ENCODE measurements at places on chromosomes 7 and 10. TPM values are rescaled to one million over a fixed set of nuclear protein-coding genes. Genes with fewer than 3 reads are reported as not detected.

The SLC26A5 gene
- not detected for total RNA-seq

The SFTPA1 gene
- not detected for total RNA-seq

The SBDS gene
- 84.9 TPM for total RNA-seq

The RARRES2 gene
- total RNA-seq, result not detected

The ABCB8 gene
- 38.6 TPM for total RNA-seq

The SLC26A3 gene
- not detected for total RNA-seq

The CRYGN gene
- not detected for total RNA-seq

The SEMA3C gene
- 455 TPM for total RNA-seq

The SUFU gene
- 8.2 TPM for total RNA-seq

The ASB10 gene
- not detected for total RNA-seq

The ITPRID1 gene
- not detected for total RNA-seq

The FAM20C gene
- 54.0 TPM for total RNA-seq

The TMEM72 gene
- not detected for total RNA-seq

The TRIM50 gene
- not detected for total RNA-seq

The CALHM1 gene
- total RNA-seq, result not detected

The PDK4 gene
- under 0.01 TPM for total RNA-seq

The PALD1 gene
- 0.14 TPM for total RNA-seq

The WNT8B gene
- total RNA-seq, result not detected

The RADIL gene
- 1.2 TPM for total RNA-seq

The GBF1 gene
- 71.9 TPM for total RNA-seq

The CDHR1 gene
- total RNA-seq, result under 0.01 TPM

The GATA3 gene
- total RNA-seq, result not detected

The ATRNL1 gene
- 0.97 TPM for total RNA-seq

The TCAF2 gene
- 2.4 TPM for total RNA-seq

The OSBPL3 gene
- total RNA-seq, result 32.1 TPM

The C10orf53 gene
- not detected for total RNA-seq

The OR2A42 gene
- total RNA-seq, result under 0.01 TPM

The VOPP1 gene
- total RNA-seq, result 124 TPM

The BLNK gene
- not detected for total RNA-seq

The DEPP1 gene
- total RNA-seq, result 20.9 TPM

The INA gene
- total RNA-seq, result 0.30 TPM

The SPDYE1 gene
- not detected for total RNA-seq

The PDAP1 gene
- total RNA-seq, result 85.2 TPM

The ANKRD1 gene
- total RNA-seq, result 56.1 TPM

The TAF3 gene
- total RNA-seq, result 1.8 TPM

The TUBB8 gene
- total RNA-seq, result not detected

The SPDYE9 gene
- not detected for total RNA-seq

The ADARB2 gene
- total RNA-seq, result not detected

The ADAMTS14 gene
- 3.6 TPM for total RNA-seq

The TDRD1 gene
- total RNA-seq, result not detected

The PRPS1L1 gene
- total RNA-seq, result not detected

The AKR1C4 gene
- not detected for total RNA-seq

The PRXL2A gene
- total RNA-seq, result 19.6 TPM

The NEBL gene
- total RNA-seq, result under 0.01 TPM
